ENCODE measurements at places on chromosomes 16 and 17.

DNA sequence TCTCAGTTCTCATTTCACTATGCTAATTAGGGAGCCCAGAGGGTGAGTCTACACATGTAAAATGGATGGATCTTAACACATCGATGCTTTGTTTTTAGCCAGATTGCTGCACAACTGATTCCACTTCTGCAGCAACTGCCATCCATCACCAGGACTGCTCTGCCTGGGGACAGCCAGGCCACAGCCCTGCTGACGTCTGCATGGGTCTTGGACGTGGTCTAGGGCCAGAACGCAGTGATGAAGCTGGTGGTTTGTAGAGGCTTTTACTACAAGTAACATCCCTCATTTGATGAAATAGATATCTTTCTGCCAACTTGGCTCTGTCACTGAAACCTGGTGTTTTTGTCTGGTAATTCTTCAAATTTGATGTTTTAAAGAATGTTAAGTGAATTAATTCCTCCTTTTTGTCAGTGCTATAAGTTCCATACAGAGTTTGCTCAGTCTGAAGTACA lies 50.6 kb downstream of the MARCHF10 start:
- DNase-seq: no peak

- DNase-seq: no peak
Measured at GRCh38 chr17:66399441-66399840, 97.0 kb downstream of the PRKCA start.

GRCh38 chr17:29039764-29040598 lies 3.0 kb upstream of the PIPOX start:
- DNase-seq: peak; percentile 97

- DNase-seq: no peak
Measured at GRCh38 chr17:16941072-16942036, 30.6 kb downstream of the TNFRSF13B start.

DNA sequence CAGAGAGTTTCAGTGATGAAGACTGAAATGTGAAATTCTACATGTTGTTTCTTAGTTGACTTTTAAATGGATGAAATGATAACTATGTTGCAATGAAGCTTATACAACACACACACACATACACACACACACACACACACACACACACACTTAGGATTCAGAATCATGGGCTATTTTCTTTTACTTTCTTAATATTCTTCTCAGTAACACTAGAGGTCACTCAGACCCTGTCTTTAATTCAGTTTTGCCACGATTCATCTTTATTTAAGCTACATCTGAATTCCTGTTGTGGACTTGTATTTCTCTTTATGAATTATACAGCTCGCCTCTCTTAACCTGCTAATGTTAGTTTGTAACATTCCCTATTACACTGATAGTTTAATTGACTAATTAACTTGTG lies 109.6 kb upstream of the GOT2 start:
- DNase-seq: peak; percentile 24

DNA sequence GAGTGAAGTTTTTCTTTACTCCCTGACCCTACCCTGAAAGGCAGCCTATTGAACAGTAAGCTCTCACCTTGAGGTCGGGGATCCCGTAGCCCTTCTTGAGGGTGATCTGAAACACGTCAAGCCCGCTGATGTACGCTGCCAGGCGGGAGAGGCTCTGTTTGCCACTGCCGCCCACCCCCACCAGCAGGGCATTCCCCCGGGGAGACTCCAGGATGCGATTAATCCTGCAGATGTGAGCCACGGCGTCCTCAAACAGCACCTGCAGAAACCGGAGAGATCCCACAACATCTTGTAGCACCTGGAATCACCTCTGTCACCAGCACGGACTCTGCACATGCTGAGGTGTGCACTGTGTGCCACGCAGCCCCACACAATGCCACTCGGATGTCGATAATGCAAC lies 96.8 kb downstream of the PGS1 start:
- DNase-seq: no peak

DNA sequence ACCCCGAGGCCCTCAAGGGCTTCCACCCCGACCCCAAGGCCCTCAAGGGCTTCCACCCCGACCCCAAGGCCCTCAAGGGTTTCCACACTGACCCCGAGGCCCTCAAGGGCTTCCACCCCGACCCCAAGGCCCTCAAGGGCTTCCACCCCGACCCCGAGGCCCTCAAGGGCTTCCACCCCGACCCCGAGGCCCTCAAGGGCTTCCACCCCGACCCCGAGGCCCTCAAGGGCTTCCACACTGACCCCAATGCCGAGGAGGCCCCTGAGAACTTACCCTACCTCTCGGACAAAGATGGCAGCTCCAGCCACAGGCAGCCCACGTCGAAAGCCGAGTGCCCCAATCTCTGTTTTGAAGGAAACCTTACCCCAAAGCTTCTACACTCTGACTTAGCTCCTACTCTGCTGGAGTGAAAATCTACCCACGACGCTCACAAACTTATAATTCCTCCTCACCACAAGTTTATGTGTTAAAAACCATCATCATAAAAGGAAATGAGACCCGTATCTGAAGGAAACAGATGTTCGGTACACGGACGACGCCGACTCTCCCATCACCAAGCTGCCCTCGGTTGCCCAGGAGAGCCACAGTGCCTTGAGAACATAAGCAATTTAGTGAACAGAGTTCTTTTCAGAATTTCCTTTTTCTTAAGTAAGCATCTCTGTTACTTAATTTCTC lies 61.2 kb upstream of the RPH3AL start:
- DNase-seq: no peak

DNA sequence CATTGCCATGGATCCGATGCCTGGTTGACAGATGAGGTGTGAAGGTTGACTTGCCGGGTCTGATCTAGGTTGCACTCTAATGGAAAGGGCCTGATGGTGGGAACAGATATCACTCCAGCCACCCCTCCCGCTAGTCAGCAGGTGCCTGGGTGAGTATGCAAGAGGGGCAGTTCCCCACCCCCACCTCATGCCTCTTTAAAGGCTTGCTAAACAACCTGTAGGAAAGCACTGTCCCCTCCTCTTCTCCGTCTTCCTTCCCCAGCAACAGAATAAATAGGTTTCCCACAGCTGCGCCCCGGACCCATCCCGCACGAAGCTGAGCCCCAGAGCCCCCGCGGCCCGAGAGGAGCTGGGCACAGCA lies 746 bp upstream of the TMEM132E start:
- DNase-seq: no peak

DNA sequence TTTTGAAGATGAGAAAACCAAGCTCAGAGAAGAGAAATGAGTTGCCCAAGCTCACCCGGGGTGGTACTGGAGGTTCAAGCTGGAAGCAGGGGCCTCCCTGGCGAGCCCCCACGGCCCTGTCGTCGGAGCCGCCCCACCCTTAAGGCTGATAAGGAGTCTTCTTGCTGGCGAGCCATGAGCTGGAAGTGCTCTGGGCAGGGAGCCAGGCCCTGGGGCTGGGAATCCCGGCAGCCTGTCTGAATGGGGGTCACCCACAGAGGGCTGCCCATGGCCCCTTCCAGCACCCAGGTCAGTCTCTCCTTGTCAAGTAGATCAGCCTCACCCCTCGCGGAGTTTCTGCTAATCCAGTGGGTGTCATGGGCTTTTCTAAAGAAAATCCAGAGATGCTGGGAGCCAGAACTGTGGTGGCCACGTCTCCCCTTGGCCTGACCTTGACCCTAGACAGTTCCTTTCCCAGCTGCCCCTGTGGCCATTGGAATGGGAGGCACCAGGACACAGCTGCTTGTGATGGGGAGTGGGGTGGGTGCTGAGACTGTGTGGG lies 1.2 kb upstream of the P2RX1 start:
- peak; percentile 49 for DNase-seq

DNA sequence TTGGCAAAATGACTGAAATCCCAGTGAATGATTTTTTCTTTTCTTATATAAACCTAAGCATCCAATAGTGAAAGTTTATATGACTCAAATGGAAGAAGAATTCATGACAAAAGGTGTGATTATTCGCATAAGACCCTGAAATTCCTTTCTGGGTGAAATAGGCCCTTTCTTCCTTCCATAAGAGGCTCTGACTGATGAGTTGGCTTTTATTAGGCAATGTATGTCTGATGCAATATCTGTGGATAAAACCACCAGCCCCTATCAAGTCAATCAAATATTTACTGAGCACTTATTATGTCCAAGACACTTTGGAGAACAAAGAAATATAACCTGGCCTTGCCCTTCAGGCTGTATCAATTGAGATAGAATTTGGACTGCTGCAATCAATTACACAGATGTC lies 316.6 kb downstream of the CDH13 start:
- DNase-seq: peak; percentile 86

GRCh38 chr16:58510776-58511628 lies 4.3 kb upstream of the SETD6 start:
- no peak for DNase-seq

GRCh38 chr16:69762814-69763598 lies 874 bp downstream of the WWP2 start:
- DNase-seq: peak; percentile 63

DNA sequence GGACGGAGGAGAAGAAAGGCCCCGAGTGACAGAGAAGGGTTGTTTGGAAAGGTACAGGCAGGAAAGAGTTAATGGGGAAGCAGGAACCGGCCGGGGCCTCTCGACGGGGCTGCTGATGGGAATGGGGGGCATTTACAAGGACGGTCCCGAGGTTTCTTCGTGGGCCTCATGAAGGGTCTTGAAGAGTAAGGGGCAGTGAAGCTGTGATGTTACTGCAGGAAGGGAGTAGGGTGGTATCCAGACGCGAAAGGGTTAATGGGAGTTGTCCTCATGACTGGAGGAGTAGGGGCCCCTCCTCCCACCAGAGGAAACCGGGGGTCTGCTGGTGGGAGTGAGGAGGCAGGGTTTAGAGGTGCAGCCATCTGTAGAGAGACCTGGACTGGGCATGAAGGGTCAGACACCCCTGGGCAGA lies 481 bp downstream of the PDK2 start:
- no peak for DNase-seq
